ENCODE measurements at places on chromosomes 2 and 18.

DNA sequence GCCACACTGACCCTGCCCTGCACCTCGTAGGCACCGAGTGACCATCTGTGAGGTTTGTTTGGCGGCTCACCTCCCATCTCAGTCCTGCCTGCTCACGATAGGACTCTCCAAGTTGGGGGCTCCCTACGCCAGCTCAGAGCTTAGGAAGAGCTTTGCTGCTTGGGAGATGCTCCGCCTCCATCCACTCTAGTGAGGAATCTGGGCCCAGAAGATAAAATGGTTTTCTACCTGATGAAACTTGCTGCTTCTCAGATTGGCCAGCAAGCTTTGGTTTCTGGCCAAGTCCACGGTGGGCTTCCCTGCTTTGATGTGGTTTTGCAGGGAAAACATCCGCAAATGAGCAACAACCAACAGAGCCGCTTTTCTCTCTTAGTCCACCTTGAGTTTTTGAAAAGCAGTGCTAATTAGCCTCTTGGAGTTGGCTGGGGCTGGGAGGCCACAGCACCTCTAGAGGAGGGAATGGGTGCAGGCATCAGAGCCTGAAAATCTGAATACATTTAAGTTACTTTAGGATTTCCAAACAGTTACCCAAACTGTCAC, 42.2 kb downstream of the THNSL2 start:
- DNase-seq, result no peak

GRCh38 chr2:120436460-120436739, 90.5 kb downstream of the INHBB start:
- DNase-seq, result no peak

DNA sequence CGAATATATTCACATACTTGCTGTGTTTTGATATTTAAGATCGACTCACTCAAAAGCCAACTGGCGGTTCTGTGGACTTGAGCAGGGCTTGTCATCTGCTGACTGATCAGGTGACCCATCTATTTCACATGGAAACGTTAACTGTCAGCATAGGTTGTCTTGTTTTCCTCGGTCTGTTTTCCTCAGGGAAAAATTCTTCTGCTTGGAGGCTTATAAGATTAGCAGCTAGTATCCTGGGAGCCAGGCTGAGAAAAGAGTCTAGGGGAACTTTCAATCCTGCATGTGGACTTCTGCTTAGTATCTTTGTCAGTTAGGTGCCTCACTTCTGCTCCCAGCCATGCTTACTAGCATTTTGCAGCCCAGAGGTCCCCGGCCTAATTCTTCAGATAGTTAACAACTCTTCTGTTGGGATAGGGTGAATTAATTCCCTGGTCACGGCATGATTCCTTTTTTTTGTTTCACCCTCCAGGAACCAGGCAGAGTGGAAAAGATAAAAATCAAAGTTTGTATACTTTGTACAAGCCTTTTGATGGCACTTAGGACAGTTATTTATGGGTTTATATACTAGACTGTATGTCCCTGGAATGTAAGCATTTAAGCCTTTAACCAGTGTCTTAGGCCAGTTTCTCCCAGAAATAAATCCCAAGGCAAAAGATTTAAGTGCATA, 226.0 kb downstream of the GULP1 start:
- DNase-seq, result no peak

- no peak for DNase-seq
Measured at GRCh38 chr2:44136252-44136651, 32.4 kb upstream of the PPM1B start.

DNA sequence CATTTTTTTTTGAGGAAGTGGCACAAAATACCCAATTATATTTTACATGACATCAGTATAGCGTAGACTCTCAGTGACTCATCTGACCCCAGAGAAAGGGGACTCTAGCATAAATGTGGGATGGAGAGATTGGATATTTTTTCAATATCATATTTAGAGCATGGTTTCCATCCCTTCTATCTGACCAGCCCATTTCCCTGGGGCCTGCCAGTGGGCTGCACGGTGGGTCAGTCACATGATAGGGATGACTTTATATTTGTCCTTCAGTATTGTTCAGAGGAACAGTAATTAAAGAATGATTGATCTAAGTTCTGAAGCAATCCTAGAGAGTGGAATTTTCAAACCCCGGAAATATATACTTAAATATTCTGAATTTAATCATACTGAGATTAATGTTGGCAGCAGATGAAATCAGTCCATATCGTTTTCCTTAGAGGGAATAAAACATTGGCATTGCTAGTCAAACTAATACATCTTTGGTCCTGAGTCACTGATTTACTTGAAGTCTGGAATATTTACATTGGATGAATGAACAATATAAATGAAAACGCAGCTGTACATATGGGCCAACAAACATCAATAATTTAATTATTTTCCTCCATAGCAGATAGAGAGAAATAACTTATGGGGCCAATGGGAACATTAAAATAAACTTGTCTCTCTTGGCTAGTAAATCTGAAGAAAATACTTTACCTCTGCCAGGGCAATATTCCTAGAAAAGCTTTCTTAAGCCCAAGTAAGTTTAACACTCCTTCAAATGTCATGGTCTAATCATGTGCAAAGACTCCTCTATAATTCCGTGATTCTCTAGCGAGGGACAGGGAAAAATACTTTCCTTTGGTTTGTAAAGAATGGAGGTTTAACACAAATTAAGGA, 563.6 kb upstream of the PKDCC start:
- DNase-seq, result no peak

DNA sequence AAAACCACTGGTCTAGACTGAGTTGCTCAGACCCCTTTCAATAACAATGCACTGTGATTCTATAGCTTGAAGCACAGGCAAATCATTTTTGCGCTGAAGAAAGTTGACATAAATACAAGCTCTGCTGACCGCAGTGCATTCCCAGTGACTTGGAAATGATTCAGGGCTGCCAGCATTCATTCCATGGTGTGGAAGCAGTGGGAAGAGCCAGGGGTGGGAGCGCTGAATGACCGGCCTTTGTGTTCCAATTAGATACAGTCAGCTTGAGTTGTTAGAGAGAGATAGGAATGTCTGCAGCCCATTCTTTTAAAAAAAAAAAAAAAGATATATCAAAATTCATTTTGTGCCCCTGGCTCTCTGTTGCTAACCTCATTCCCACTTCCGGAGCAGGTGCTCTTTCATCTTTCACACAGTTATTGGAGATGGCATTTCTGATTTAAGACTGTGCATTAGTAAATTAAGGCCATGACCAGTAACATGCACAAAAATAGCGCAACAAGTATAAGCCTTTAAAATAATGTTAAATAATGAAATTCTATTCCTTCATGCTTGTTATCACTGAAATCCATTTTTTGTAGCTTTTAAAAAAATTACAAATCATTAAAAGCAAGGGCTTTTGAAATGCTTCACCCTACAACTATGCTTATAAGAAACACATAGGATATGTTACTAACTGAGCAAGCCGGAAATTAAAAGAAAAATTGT, 59.4 kb upstream of the CTLA4 start:
- DNase-seq, result no peak

GRCh38 chr2:109511168-109511567, 102.6 kb downstream of the SEPTIN10 start:
- no peak for DNase-seq

- no peak for DNase-seq
Measured at GRCh38 chr2:65164426-65164891, 34.6 kb upstream of the RAB1A start.

DNA sequence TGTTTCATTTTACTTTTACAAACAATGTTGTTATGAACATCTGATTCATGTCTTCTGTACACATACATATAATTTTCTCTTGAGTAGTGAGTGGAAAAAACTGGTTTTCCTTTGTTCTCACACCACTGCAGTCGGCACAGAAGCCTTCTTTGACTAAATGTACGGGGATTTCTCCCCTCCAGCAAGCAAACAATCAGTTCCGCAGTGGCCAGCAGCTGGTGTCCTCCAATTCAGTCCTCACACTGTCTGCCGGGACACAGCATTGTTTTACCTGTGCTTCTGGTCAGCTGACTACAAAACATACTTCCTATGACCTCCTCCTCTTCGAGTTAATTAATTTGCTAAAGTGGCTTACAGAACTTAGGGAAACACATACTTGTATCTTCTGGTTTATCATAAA, 202.8 kb downstream of the WDR7 start:
- DNase-seq, result no peak

GRCh38 chr2:48357351-48357750, 172.6 kb upstream of the STON1 start:
- DNase-seq, result no peak

GRCh38 chr2:168338292-168338691, 90.9 kb upstream of the STK39 start:
- no peak for DNase-seq

DNA sequence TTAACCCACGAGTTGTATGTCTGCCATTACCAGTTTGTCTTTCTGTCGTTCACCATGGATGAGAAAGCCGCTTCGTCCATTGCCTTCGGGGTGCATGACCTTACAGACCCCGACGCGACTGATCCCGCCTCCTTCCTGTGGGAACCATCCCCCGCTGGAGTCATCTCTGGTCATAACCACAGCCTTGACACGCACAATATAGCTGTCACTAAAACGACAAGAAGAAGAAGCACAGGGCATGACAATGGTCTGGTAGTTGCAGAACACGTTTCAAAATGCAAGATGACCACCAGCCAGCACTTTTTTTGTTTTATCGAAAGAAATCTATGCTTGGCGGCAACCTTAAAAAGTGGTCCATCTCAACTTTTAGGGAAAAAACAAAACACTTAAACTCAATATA, 87.7 kb downstream of the SPRED2 start:
- no peak for DNase-seq

DNA sequence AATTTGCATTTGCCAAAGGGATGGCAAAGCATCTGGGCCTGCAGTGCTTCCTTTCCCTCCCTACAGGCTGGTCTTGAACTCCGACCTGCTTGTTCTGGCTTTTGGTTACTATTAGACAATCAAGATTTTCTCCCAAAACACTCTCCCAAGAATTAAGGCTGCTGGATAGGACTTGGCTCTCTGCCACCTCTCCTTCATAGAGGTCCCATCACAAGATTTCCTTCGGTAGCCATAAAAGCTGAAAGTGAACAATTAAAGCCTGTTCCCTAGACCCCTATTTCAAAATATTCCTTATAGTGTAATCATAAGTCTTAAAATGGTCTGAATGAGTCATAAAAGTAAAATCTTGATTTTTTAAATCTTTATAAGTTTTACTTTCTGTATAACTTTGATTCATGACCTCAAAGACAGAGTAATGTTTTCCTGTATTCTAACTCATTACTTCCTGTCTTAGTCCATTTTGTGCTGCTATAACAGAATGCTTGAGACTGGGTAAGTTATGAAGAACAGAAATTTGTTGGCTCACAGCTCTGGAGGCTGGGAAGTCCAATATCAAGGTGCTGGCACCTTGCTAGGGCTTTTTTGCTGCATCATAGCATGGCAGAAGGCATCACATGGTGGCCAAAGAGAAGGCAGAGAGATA, 37.8 kb upstream of the TNP1 start:
- DNase-seq, result no peak

Data from stimulated activated CD4-positive, alpha-beta T cell treated with anti-CD3 and anti-CD28 coated beads, Interleukin-15, amount 100 ng/mL, for 1 hour (primary cell).